ENCODE measurements at places on chromosomes 11 and 22.

- no peak for DNase-seq
Observed at GRCh38 chr11:71329165-71329510, 76.8 kb upstream of the SHANK2 start.

DNA sequence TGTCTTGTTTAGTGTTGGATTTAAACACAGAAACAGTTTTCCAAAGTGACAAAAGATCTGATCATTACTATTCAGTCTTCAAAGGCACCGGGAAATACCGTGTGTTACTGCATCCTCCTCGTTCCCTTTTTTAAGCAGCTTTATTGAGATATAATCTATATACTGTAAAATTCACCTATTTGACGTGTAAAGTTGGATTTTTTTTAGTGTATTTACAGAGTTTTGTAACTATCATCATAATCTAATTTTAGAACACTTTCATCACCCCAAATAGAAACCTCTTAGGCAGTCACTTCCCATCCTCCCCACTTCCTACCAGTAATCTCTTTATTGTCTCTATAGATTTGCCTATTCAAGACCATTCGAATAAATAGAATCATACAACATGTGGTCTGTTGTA lies 1.4 kb downstream of the ANO5 start:
- DNase-seq, result no peak

- DNase-seq, result no peak
Observed at GRCh38 chr11:69878927-69879728, 59.9 kb upstream of the FGF3 start.

DNA sequence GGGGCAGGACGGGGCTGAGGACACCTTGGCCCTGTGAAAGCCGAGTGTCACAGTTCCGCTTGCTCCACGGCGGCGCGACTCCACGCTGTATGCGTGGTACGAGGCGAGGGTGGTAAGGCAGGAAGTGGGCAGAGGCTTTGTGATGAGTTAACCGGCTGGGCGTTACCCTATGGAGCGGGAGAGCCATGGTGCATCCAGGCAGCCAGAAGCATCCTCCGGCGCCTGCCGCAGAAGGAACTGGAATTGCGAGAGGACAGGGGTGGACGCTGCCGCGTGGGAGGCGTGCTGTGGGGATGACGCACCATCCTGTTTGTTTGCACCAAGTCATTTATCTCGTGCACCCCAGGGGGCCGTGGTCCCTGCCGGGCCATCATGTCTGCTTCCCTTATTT lies 643.9 kb downstream of the BRD1 start:
- no peak for DNase-seq

DNA sequence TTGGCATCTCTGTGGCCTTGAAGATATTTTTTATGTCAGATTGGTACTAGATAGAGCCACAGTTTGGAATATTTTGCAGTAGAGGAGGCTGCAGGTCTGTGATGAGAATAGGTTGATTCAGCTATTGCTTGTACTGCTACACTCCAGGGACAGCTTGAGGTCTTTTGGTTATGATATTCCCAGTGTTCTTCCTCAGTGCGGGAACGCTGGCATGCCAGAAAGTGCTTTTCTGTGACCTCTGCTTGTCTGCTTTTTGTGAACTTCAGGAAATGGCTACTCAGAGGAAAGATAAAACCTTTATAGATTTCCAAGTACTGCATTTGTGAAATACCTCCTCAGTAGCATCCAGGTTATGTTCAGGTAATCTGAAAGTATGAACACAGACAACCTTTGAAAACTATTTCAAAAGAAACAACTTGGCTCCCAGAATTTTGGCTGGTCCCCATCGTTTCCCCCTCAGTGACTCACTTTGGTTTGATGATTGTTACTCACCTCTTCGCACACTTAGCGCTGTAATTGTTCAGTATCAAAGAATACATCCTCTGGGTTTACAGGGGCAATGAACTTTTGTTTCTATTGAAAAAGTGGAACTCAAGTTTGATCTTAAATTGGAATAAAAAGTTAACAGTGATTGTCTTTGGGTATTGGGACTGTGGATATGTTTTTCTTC lies 191.4 kb downstream of the HIPK3 start:
- no peak for DNase-seq

GRCh38 chr22:35043252-35043933 lies 22.6 kb upstream of the ISX start:
- DNase-seq, result no peak

DNA sequence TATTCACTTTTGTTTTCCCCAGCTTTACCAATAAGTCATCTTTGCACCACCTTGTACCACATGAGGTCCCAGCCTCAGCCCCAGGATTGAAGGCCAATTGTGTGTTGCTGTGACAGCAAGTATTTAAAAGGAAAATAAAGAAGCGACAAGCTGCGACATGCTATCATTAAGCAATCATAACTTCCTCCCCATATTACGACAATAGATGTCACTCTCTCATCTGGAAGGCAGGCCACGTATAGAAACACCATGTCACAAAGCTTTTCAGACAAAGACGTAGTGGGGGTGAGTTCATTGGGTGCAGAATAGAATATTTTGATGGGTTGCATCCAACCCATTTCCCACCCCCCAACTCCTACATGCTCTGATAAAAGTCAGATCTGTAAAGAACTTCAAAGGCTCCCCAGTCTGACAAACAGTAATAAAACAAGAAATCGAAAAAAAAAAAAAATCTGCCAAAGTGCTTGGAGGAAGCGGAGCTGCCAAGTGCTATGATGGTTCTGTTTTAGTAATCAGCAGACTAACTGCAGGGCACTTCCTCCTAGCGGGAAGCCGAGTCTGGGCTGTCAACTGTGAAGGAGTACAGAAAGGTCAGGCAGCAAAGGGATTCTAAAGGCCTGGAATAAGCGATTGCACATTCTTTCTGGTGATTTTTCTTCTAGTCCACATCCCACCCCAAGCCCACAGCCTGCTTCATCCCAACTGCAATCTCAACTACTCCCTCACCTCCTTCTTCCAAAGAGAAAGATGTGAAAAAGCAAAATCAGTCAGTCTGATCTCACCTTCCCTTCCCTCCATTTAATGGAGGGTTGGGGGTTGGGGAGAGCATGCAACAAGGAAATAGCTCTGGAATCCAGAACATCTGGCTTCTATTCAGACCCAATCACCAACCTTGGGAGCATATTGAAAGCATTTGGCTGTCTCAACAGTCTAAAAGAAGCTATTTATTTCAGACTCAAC lies 131.4 kb upstream of the UBASH3B start:
- DNase-seq, result no peak

Measured in neuronal stem cell (in vitro differentiated cells).